ENCODE measurements at places on chromosomes 2 and 18.

DNA sequence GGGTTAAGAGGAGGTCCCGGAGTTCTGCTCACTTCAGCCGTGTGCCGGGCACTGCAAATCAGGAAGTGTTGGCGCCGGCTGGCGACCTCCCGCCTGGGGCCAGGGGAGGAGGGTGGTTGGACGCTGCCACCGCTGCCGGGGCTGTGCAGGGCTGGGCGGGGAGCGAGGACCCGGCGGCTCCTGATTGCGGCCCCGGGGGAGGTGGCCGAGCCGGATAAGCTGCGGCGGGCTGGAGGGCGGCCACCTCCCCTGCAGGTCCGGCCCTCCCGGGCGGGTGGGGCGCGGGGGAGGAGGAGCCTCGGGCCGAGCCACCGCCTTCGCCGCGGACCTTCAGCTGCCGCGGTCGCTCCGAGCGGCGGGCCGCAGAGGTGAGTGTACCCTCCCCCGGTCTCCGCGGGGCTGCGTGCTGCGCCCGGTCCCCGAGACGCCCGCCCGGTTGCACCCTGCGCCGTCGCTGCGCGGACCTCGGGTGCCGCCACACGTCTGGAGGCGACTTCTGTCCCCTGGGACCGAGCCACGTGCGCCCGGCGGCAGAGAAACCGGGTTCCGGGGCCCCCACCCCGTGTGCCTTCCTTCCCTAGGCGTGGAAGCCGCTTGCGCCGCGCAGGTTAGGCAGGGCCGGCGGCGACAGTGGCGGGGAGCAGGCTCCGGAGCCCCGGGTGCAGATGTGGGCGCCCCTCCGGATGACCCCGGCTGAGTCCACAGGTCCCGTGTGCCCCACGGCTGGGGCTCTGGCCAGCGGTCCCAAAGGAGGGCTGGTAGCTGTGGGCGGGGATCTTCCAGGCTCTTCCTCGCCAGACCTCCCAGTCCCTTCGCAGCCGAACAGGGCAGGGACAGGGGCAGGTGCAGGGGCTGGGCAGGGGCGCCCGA is at the start of gene STEAP3:
Gene STEAP3, plus strand, starts transcription at position 314 of the 870 bp plus-strand sequence. CDS start 7,179 bp downstream, outside the sequence.
- DNase-seq, result no peak

GRCh38 chr2:121723316-121723715 is 13.4 kb downstream of the NIFK start:
- DNase-seq, result no peak

GRCh38 chr2:130837811-130838565 is 1.3 kb downstream of the ARHGEF4 start:
- no peak for DNase-seq

GRCh38 chr2:214587442-214587841 is 176.6 kb downstream of the VWC2L start:
- no peak for DNase-seq

DNA sequence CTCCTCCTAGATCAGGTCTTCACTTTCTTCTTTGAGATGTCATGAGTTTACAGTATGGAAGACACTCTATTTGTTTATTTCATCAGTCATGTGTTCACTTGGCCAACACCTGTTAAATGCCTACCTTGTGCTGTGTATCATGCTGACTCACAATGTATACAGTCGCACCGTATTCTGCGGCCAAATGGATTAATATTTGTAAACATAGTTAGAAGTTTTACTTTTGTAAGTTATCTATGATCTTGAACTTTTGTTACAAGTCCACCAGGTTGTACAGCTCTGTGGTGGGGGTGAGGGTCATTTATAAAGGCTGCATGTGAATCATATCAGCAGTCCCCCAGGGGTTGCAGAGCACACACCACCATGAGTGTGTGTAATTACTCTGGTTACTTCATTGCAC is 408.7 kb upstream of the NRP2 start:
- DNase-seq, result no peak

DNA sequence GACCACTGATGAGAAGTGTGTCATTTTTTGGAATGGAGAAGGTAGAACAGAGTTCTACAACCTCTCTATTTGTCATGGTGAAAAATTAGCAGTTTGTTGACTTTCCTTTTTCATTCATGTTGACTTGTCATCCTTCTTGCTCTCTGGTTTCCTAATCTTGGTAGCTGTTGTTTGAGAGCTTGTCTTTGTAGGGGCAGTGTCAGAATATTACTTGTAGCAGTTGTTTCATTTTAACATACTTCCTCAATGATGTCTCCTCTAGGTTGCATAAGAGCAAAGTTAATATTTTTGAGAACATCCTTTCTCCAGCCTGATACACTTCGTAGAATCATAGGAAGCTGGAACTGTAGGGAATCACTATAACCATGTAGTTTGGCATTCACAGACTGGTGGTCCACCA is 368.2 kb upstream of the FANCL start:
- DNase-seq, result no peak

DNA sequence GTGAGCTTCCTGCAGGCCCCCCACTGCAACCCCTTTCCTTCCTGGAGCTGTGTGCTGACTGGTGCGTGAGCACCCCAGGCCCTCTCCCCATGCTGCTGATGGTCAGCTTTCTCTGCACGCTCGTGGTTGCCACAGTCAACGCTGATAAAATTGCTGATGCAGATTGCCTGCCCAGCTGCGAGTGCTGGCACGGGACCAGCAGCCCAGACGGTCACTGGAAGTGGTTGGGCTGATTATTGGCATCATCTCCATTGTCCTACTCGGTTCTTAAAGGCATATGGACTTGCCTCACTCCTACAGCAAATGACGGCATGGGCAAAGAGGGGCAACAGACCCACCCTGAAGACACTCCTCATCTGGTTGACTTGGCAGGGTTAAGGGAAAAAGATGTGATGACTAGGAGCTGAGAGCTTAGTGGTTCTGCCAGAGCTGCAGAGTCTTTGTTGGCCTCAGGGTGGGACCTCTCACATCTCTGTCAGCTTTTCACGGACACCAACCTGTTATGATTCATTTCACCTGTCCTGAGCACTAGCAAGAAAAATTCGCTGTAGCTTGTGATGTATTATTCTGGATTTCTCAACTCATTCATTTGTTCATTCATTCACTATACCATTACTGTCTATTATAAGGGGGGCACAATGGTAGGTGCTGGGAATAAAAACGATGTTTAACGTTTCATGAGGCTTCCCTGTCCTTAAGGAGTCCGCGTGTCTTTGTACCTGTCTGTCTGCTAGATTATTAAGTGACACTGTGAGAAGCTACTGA is 38.4 kb downstream of the PAX8 start:
- DNase-seq, result no peak

DNA sequence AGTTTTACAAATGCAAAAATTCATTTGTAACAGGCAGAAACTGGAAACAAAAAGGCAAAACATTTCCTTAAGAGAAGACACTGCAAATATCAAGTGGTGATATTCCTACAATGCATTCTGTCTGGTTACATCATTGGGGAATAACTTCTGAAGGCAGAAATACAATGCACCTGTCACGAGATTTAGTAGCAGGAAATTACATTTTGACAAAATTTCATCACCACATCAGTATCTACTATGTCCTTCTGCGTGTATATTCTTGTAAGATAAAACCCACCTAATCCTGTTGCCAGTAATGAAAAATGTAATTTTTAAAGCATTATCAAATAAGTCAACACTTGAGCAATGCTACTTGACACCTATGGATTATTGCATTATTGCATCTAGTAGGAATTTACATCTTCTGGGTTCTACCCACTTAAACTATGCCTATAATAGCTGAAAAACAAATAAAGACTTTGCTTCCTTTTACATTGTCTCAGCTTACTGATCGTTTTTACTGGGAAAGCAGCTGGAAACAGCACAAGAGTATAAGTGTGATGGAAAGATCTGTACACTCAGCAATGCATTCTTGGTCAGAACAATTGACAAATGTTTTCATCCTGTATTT is 59.5 kb downstream of the IRS1 start:
- DNase-seq, result no peak

GRCh38 chr2:72139471-72139873 is 8.2 kb downstream of the CYP26B1 start:
- DNase-seq, result no peak

All from stimulated activated CD8-positive, alpha-beta memory T cell treated with anti-CD3 and anti-CD28 coated beads, Interleukin-4, amount 100 ng/mL, for 4 hours (primary cell).